ENCODE measurements at places on chromosomes 5 and 9.

- no peak for DNase-seq
These were observed 298.6 kb upstream of the MEF2C start for GRCh38 chr5:89181546-89181945.

DNA sequence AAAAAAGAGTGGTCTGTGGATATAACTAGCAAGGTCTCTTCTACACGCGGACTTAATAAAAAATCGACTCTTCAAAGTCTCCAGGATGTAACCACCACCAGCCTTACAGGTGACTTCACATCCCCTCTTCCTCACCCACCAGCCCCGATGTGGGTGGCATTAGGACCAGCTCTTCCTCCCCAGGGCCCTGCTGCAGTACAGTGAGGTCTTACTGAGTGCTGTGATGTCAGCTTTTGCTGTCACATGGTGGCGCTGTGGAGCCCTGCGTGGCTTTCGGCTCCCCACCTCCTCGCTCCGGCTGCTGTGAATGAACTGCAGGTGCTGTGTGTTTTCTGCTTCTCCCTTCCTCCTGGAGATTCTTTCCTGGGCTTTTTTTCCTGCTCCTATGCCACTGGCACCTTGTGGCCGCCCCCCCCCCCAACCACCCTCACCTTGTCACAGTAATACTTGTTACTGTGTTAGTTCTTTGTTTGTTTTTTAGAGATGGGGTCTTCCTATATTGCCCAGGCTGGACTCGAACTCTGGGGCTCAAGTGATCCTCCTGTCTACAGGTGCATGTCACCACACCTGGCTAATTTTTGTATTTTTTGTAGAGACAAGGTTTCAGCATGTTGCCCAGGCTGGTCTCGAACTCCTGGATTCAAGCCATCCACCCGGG, 15.8 kb upstream of the RAPGEF1 start:
- peak; percentile 87 for DNase-seq

DNA sequence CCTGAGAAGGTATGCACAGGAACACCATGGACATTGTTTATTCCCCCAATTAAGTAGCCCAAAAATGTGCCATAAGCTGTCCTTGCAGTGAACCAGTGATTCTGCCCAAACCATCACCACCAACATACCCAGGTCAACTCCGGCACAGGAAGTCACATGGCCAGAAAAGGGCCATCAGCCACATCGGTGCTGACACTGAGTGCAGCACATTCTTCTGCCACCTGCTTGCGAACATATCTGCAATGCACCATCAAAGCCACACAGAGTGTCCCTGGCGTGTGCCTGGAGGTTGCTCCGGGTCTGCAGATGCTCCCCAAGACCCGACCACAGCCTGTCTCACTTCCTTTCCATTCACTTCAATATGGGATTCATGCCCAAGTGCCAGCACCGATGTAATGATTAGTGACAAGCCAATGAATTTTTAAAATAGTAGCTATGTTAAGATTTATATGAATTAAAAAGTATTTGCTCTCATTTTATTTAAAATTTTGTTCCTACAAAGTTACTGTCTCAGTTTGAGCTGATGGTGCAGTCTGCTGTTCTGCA, 37.6 kb downstream of the SYK start:
- DNase-seq, result no peak

GRCh38 chr5:75048457-75048953, 3.9 kb downstream of the GCNT4 start:
- no peak for DNase-seq

DNA sequence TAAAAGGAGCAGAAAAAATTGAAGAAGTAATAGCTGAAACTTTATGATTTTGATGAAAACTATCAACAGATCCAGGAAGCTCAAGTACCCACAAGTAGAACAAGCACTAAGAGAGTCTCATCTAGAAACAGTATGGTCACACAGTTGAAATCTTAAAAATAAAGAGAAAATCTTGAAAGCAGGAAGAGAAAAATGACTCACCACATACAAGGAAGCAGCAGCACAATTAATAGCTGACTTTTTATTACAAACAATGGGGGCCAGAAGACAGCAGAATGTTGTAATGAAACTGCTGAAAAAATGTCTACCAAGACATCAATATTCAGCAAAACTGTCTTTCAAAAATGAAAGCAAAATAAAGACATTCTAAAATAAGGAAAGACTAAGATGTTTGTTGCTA, 1108.3 kb upstream of the DMAC1 start:
- DNase-seq, result no peak

DNA sequence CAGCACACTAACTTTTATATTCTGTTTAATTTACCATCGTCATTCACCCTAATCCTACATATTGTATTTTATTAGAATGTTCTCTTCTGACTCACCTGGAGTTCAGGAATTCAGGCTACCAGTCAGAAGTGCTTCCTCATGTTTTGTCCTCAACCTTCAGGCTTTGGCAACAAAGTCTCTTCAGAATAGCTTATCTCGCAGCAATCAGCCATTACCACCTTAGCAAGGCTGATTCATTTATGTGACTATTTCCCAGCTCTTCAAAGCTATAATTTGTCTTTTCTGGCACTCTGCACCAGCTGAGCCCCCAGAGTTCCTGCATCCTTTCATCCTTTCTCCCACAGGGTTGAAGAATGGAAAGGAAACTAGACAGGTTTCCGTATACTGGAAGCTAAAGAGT, 365.5 kb upstream of the CDH18 start:
- no peak for DNase-seq

- DNase-seq, result no peak
These were observed 103.1 kb downstream of the MTREX start for GRCh38 chr5:55410845-55411244.

DNA sequence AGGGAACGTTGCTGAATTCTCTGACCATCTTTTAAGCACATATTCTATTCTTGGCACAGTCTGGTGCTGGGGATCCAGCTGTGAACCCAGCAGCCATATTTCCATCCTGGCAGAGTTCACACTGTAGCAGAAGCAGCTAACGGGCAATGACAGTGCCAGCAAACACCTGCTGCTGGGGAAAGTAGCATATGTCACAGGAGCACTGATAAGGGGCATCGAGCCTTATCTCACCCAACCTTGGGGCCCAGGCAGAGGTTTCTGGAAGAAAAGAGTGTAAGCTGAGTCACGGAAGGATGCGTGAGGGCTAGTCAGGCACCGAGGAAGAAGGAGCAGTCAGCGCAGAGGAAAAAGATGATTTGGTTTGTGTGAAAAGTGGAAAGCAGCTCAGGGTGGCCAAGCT, 1.1 kb downstream of the NDOR1 start:
- no peak for DNase-seq

DNA sequence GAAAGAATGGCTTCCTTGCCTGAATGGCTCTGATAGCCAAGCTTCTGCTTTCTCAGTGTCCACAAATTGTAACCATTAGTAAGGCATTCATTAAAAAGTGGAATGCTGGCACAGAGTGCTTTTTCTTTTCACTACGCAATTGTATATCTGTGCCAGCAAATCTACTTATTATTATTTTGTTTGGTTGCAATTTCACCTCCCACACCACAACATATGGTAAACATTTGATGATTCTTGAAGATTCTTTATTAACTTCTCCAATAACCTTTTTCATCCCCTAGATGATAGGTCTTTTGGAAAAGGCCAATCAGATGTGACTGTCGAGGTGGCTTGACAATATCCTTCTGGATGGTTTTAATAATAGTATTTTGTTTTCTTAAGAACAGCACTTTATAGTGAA, 234.1 kb downstream of the TMEM38B start:
- DNase-seq, result no peak

Measured in type B pancreatic cell (in vitro differentiated cells).